NCI-H748 treated with DMSO at 0.1 percent for 48 hours (cell line): ENCODE measurements at places on chromosomes 5 and 9.

GRCh38 chr5:158755986-158756385 is 343.7 kb downstream of the EBF1 start:
- DNase-seq, result no peak

- no peak for DNase-seq
Measured at GRCh38 chr9:111529787-111530186, 4.8 kb downstream of the ZNF483 start.

DNA sequence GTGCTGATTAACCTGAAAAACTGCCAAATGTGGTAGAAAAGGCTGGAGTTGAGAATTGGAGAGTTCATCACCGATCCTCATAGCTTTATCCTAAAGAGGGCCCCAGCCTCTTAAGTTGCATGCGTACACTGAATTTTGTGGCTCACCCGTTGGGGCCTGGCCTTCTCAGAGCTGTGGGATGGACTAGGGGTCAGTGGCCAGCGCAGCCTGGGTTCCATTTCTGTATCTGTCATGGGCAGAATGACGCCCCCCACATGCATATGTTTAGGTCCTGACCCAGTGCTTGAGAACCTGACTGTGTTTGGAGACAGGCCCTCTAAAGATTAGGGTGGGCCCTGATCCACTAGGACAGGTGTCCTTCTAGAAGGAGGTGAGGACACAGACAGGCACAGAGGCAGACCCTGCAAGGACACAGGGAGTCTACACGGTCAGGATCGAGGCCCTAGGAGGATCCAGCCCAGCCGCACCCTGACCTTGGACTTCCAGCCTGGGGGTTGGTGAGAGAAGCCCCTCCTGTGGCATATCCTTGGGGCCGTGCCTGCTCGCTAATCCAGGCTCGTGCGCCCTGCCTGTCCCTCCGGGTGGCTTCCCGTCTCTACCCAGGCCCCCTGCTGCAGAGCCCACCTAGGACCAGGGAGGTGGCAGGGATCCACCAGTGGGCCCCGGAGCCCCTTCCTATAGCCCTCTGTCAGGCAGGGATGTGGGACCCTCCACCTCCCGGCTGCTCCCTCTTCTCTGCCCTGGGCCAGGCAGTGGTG is 32.2 kb downstream of the NDUFS6 start:
- DNase-seq, result no peak

DNA sequence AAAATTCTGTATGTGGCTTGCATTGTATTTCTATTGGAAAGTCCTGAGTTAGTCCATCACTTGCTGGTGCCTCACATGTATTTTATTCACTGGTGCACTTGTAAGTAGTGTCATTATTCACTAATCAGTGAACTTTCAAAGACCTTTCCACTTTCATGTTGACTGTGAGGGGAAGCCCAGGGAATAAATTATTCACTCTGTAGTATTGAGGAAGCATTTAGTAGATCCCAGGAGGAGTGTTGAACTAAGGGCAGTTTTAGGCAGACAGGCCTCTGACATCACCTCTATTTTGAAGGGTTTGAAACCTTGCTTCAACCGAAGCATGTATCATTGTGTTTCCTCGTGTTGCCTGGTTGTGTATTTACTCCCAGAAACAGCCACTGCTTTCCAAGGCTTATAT is 705.4 kb upstream of the RIOK2 start:
- no peak for DNase-seq

- DNase-seq, result no peak
Measured at GRCh38 chr9:16434526-16434925, 435.9 kb downstream of the BNC2 start.

DNA sequence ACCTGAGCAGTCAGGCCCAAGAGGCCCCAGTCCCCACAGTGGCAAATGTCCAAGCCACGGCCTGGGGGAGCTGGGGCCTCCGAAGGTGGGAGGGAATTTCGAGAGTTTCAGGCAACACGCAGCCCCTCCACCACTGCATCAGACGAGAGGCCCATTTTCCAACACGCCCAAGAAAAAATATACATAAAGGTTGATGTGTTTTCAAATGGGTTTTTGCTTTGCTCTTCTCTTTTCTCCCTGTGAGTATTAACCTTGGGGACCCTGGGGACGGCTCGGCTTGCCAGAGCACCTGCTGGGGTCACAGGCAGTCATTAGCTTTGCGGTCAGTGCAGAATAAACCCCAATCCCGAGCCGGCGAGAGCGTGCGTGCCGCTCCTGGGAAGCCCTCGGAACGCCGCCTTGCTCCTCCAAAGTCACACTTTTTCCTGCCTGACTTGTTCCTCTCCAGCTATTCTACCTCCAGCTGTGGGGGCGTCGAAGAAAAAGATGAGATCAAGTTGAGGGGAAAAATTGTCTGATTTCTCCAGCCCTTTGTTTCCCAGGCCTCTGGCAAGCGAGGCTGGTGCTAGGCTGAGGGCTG is 31.5 kb downstream of the ASS1 start:
- no peak for DNase-seq

- no peak for DNase-seq
Measured at GRCh38 chr5:56301069-56301468, 67.9 kb upstream of the ANKRD55 start.

GRCh38 chr9:22114956-22115355 is 105.9 kb upstream of the CDKN2B start:
- no peak for DNase-seq

DNA sequence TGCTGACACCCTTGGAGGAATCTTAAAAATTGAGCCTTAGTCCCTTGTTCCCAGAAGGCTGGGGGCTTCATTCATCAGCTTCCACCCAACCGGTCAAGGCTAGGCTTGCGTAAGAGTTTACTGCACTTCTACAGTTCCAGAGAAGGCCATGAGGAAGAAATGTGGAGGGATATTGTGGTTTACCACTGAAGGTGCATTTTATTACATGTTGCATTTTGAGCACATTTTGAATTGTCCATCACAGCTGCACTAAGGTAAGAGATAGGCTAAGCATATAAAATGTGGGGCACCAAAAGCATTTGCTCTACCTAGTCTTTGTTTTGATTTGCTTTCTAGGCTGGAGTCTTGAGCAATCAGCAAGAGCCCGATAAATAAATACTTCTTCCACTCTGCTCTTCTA is 167.1 kb upstream of the PAPPA start:
- DNase-seq, result no peak

GRCh38 chr5:56247592-56247991 is 14.5 kb upstream of the ANKRD55 start:
- DNase-seq, result no peak

DNA sequence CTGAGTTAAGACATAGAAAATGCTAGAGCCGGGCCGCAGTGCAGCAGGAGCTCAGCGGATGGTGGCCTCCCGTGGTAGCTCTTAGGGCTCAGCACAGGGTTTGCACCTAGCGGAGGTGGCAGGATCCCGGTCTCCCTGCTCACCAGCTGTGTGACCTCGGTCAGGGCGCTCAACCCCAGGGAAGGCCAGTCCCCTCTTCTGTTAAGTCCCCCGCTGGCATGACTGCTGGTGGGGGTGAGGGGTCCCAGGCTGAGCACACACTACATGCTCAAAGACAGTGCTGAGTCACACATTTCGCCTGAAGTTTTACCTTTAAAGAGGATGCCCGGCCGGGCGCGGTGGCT is 39.0 kb downstream of the HRH2 start:
- DNase-seq, result no peak

DNA sequence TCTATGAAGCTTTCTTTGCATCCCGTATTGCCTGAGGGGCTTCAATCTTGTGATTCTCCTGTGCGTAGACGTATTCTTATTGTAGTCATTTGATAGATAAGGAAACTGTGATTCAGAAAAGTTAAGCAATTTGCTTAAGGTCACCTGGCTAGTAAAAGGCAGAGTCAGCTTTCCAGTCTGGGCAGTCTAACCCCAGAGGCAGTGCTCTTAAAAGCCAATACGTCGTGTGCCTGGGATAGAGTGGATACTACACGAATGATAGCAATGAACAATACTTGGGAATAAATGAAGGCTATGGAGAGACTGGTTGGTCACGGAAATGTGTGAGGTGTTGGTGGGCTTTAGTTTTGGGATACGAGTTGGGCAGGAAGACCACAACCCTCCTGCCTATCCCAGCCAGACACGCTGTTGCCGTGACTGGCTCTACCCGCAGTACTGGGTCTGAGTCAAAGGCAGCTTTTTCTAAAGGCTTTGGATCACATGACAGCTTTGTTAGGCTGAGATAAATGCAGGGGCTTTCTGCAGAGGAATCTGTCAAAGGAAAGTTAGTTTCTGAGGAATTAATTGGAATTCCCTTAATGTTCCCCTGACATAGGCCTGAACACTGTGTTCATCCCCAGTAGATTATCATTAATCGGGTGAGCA is 302.6 kb downstream of the KIF4B start:
- DNase-seq, result no peak

DNA sequence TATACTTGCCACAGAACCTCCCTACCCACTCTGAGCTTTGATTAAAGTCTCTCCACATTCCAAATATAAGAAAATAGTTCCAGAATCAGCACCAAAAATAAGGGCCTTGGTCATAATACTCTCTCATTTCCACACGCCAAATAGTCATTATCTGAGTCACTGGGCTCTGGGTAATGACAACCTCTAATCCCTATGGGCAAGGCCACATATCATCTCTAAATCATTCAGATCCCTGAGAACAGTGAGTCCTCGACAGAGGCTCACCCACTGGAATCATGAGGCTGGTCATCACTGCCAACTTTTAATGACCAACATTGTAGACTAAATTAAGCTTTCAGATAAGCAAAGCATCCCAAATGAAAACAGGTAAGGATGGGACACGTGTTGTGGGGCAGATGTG is 28.1 kb downstream of the FAM114A2 start:
- DNase-seq, result no peak
